ENCODE measurements at places on chromosomes 2 and 18. TPM values are rescaled to one million over a fixed set of nuclear protein-coding genes. Genes with fewer than 3 reads are reported as not detected.

Gene SERPINB7
- total RNA-seq, result not detected

Gene C2orf78
- total RNA-seq, result not detected

Gene TCF4
- 487 TPM for total RNA-seq

Gene PAX3
- total RNA-seq, result 0.49 TPM

Gene STAT4
- total RNA-seq, result 3.0 TPM

Gene FAM110C
- total RNA-seq, result 7.4 TPM

Gene FBXO36
- total RNA-seq, result 3.9 TPM

Gene ACAA2
- 23.6 TPM for total RNA-seq

Gene RNF152
- total RNA-seq, result 60.7 TPM

Gene FZD7
- total RNA-seq, result 5.4 TPM

Gene USP34
- total RNA-seq, result 201 TPM

Gene REEP1
- total RNA-seq, result 125 TPM

Gene AGXT
- not detected for total RNA-seq

Gene SERPINB3
- not detected for total RNA-seq

Gene UGT1A3
- total RNA-seq, result not detected

Gene FTCDNL1
- total RNA-seq, result 5.4 TPM

Gene EVX2
- total RNA-seq, result not detected

Gene DTNA
- total RNA-seq, result 43.0 TPM

Gene TMEM163
- total RNA-seq, result 13.3 TPM

Gene IL36A
- total RNA-seq, result not detected

Gene SCN9A
- 71.1 TPM for total RNA-seq

Gene POTEI
- total RNA-seq, result under 0.01 TPM

Gene ARHGEF4
- total RNA-seq, result 45.7 TPM

Gene PSMA8
- not detected for total RNA-seq

Gene ARHGAP28
- total RNA-seq, result 16.2 TPM

Gene ERMN
- under 0.01 TPM for total RNA-seq

Gene TDRD15
- not detected for total RNA-seq

Gene CELF4
- 50.9 TPM for total RNA-seq

Gene DYNAP
- not detected for total RNA-seq

Gene SRD5A2
- under 0.01 TPM for total RNA-seq

Gene CXCR4
- 32.9 TPM for total RNA-seq

Gene NEURL3
- not detected for total RNA-seq

Gene SLC38A11
- total RNA-seq, result 1.7 TPM

Gene LIPG
- total RNA-seq, result 11.8 TPM

Gene ALPG
- total RNA-seq, result not detected

Gene CRYBA2
- total RNA-seq, result not detected

Gene GALNT3
- total RNA-seq, result 3.0 TPM

Gene ITPRID2
- total RNA-seq, result 32.5 TPM

Gene MAPK4
- 14.0 TPM for total RNA-seq

Gene HADHB
- 33.7 TPM for total RNA-seq

Gene GALNT13
- 22.1 TPM for total RNA-seq

Gene CPS1
- total RNA-seq, result 2.0 TPM
